ENCODE measurements at places on chromosomes 2 and 18.

- DNase-seq, result no peak
These were observed 50.7 kb downstream of the GREB1 start for GRCh38 chr2:11584525-11585056.

DNA sequence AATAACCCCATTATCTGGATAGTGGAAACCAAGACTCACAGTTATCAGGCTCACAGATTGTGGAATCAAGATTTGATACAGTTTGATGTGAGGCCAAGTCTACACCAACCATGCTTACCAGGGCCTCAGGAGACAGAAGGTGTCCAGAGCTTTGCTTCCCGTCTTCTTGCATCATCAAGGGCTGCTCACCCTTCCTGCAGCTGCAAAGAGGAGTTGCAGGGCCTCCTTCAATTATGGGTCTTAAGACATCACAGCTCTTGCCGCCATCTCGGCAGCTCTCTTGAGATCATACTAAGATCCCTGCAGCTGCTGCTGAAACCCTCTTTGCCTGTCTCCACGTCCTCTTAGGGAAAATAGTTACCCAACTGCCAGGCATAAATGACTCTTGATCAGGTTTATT is 176.0 kb downstream of the MGAT5 start:
- no peak for DNase-seq

- no peak for DNase-seq
These were observed 34.8 kb downstream of the SLC66A2 start for GRCh38 chr18:79916546-79917168.

DNA sequence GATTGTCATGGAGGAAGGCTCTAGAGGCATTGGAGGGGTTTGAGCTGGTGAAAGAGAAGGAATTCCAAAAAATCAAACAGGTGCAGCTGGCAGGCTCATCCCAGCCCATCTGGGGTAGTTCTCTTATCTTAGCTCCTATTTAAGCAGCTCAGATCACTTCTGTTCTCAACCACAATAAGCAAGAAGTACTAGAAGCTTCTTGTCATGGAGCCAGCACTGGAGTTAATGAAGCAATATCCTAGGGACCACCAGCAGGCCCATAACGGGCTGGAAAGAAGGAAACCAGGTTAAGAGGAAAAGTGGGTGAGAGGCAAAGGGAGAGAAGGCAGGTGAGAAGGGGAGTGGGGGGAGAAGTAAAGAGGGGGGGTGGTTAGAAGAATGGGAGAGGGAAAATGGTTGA is 100.7 kb upstream of the ZFP36L2 start:
- DNase-seq, result no peak

GRCh38 chr2:173171321-173171720 is 95.7 kb downstream of the MAP3K20 start:
- no peak for DNase-seq

GRCh38 chr2:86256982-86257381 is 57.7 kb downstream of the MRPL35 start:
- no peak for DNase-seq

Measured in NCI-H1105 (cell line).